ENCODE measurements at places on chromosomes 7 and 10.

DNA sequence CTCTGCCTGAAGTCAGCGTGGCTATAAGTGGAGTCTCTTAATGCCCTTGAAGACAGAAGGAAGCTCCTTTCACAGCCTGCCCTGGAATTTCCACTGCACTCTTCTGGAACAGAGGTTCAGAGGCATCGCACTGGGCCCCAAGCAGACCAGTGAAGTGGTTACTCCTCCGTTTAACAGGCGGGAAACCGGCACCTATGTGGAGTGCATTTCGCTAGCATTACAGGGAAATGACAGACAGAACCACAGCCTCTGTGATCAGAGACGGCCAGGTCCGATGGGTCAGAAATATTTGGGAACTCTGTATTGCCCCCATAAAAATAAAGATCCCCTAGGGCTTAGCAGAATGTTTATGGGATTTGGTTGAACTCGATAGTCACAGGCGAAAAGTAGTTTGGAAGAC lies 406.9 kb upstream of the PRKCQ start:
- DNase-seq: no peak

- no peak for DNase-seq
Observed at GRCh38 chr7:46165276-46165675, 244.2 kb upstream of the IGFBP3 start.

GRCh38 chr7:154776350-154776749 lies 226.6 kb downstream of the PAXIP1 start:
- DNase-seq: no peak

DNA sequence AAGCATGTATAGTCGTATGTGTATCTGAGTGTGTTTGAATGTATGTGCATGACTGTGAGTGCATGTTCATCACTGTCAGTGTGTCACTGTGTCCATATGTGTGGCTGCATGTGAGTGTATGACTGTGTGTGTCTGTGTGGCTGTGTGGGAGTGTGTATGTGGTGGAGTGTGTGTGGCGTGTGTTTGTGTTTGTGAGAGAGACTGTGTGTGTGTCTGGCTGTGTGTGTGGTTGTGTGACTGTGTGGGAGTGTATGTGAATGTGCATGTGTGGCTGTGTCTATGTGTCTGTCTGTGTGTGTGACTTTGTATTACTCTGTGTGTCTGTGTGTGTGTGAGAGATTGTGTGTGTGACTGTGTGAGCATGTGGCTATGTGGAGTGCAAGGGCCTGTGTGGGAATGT lies 502.4 kb downstream of the DNAJB6 start:
- no peak for DNase-seq

- no peak for DNase-seq
Observed at GRCh38 chr7:98125759-98126158, 19.1 kb downstream of the LMTK2 start.

- DNase-seq: no peak
Observed at GRCh38 chr7:100722480-100723212, 2.4 kb downstream of the EPO start.

DNA sequence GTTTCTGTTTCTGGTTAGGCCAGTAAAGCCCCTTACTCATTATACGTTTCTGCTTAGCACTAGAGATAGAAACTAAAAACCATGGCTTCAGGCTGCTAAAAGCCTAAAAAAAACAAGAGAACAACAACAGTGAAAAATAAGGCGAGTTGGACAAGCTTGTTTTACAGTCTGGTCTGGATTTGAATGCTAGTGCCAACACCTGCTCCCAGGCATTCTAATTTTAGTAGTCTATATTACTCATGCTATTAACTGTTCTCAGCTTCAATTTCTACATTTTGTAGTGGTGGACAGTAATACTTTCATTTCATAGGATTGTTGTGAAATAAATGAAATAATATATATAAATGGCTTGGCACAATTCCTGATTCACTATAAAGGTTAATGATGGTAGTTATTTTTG lies 108.5 kb downstream of the HBP1 start:
- no peak for DNase-seq

DNA sequence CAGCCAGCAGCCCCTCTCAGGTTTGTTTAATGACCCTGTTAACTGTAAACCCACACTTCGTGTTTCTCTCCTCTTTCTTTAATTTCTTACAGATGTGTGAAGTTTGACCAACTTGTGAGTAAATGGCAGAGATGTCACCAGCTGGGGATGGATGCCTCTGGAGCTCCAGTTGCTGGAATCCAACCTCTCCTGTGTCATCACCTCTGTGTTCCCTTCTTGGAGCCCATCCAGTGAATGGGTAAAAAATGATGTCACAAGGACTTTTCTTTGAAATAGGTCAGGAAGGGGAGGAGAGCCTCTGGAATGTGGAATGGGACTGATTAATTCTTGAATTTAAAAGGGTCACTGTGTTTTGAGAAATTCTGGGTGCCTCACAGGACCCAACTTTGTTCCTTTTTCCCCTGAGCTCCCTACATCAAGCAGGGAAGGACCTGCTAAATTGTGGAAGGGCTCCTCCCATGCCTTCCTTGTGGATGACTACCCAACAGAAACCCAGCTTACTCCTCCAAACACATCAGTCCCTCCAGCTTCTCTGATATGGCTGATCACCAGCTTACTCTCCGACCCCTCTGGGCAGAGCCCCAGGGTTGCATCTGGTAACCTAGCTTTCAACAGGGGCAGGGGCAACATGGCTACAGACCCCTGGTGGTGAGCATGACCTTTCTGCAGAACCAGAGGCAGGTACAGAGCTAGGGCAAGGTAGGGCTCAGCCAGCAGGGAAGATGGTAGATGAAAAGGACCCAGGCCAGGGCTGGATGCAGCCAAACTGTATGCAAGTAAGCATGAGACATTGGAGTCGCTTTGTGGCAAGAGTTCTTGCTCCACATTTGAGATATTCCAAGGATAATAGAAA lies 67.5 kb downstream of the STRA8 start:
- DNase-seq: no peak

- no peak for DNase-seq
Observed at GRCh38 chr7:151387161-151388006, 22.5 kb downstream of the WDR86 start.

GRCh38 chr7:99027841-99028240 lies 116.1 kb downstream of the SMURF1 start:
- no peak for DNase-seq

DNA sequence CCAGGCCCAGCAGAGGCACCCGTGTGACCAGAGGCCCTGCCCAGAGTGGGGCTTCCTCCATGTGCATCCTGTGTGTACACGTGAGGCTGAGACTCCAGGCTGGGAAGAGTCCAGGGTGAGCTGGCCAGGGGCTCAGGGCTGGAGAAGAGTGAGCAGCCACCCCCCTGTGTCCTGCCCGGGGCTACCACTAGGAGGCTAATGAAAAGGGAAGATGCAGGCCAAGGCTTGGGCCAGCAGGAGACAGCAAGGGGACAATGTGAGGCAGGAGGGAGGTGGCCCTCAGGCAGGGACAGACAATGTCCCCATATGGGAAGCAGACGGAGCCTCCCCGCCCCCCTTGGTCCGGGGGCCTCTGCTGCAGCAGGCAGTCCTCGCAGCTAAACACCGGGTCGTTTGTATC lies 102.0 kb downstream of the HIF1AN start:
- DNase-seq: no peak

DNA sequence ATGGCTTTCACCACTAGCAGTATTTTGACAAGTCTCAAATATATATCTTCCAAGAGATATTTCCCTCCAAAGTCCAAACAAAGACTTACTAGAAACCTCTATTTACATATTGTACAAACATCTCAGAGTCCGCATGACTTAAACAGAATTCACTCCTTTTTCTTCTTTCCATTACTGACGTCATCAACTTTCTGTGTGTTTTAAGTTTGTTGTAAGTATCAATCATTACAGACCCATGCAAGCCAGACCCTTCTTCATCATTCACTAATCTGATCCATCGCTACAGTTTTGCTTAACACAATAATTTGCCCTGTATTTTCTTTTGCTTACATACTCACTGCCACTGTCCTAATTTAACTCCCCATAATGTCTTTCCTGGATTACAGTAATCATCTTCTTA lies 51.9 kb downstream of the SEMA3A start:
- DNase-seq: no peak
